ENCODE measurements at places on chromosomes 11 and 22. TPM values are rescaled to one million over a fixed set of nuclear protein-coding genes. Genes with fewer than 3 reads are reported as not detected.

- peak; percentile 55 for DNase-seq
These were observed 2.9 kb upstream of the HTATIP2 start for GRCh38 chr11:20360650-20361049.

DNA sequence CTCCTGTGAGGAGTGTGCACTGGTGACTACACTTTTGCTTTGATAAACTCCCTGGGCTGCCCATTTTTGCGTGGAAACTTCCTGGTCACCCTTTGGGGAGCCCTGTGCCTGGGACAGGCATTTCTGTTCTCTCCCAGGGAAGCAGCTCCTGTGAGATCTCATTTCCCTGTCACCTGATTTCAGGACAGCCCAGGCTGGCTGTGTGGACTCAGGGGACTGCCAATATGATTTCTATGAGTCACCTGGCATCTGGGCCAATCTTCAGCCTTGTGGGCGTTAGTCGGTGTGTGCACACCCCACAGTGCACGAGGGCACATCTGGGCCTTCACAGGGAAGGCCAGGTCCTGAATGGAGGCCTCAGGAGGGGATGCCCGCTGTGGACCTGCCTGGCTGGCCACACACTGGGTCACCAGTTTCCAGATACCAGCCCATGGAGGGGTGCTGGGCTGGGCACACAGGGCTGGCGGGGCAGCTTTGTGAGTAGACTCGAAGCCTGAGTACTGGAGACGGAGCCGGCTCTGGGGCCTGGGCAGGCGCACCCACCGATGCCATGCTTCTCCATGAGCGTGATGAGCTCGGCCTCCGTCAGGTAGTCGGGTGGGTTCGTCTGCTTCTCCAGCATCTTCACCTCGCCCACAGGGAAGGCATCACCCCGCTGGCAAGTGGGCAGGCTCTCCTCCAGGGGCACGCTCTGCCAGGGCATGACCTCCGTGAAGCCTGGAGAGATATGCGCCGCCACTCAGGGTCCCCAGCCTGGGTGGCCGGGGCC is 9.4 kb upstream of the PPM1F start:
- DNase-seq, result no peak

- no peak for DNase-seq
These were observed 64.2 kb downstream of the PRR5L start for GRCh38 chr11:36360318-36360717.

GRCh38 chr11:102534261-102534872 is 3.8 kb upstream of the MMP7 start:
- no peak for DNase-seq

DNA sequence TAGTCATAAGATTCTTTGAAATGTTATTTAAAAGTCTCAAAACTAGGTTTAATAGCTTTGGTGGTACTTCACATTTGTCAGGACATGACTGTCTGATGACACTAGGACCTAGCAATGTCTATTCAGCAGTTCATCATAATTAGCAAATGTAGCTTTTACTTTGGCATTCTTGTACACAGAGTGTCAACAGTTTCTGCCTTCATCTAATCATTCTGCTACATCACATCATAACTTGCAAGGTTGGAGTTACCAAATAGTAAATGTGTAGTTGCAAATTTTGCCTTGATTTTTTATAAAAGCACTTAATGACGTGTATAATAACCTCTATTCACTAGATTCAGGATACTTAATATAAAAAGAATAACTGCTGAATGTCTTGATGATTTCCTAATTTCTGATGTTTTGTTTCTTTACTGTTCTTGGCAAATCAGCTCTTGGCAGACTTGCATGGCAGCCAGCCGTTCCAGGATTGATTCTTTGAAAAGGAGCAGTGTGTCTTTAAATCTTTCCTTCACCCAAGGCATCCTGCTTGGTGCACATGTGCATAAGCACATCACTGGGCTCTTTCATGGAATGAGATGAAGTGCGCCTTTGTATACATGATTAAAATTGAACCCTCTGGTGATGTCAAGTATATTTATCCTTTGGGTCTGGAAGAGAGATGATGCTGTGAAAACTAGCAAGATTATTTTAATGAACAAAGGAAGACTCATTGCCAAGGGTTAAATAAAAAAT is 12.2 kb downstream of the FBXO7 start:
- no peak for DNase-seq

- DNase-seq, result peak; percentile 39
These were observed 35.6 kb downstream of the KCNC1 start for GRCh38 chr11:17770048-17770652.

GRCh38 chr11:62324731-62325556 is 12.3 kb upstream of the ASRGL1 start:
- DNase-seq, result peak; percentile 87

DNA sequence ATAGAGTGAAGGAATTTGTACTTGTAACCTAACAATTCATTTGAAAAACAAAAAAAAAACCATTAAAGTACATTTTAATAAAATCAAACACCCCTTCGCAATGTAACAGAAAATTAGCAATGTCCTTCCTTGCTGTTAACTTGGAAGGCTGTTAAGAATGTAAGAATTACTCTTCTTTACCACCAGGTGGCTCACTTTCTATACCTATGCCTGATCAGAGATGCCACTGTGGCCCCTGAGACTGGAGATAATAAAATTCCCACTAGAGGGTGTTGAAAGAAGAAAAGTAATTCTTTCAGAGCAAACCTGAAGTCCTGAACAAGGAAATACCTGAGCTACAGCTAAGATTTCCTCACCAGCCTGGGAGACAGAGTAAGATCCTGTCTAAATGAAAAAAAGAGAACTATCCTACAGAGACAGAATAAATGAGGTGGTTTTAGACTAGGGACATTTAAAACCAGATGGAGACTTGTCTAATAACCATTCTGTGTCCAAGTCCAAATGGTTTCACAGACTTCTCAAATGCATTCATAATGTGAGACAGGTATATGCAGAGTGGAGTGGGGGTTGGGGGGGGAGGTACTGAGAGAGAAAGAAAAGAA is 1089.3 kb downstream of the FAM181B start:
- peak; percentile 28 for DNase-seq

- DNase-seq, result no peak
These were observed 868 bp downstream of the TEF start for GRCh38 chr22:41382610-41383009.

Gene TTC36
- total RNA-seq, result 0.59 TPM

Data from activated CD4-positive, alpha-beta T cell treated with anti-CD3 and anti-CD28 coated beads for 36 hours (primary cell).